ENCODE measurements at places on chromosomes 7 and 10.
A peak's percentile ranks its signal among the peaks of the same experiment; 100 is the strongest.

GRCh38 chr7:105625986-105626385 is 44.7 kb upstream of the EFCAB10 start:
- no peak for DNase-seq

- peak; percentile 13 for DNase-seq
These were observed 1090.1 kb downstream of the KCNMA1 start for GRCh38 chr10:76547352-76547972.

- no peak for DNase-seq
These were observed 127.8 kb upstream of the LANCL2 start for GRCh38 chr7:55237156-55237893.

GRCh38 chr7:151715666-151716315 is 161.1 kb downstream of the PRKAG2 start:
- DNase-seq = no peak

Data from stimulated activated CD8-positive, alpha-beta memory T cell treated with anti-CD3 and anti-CD28 coated beads, Interleukin-15, amount 100 ng/mL, for 48 hours (primary cell).